ENCODE measurements at places on chromosomes 7 and 10.

DNA sequence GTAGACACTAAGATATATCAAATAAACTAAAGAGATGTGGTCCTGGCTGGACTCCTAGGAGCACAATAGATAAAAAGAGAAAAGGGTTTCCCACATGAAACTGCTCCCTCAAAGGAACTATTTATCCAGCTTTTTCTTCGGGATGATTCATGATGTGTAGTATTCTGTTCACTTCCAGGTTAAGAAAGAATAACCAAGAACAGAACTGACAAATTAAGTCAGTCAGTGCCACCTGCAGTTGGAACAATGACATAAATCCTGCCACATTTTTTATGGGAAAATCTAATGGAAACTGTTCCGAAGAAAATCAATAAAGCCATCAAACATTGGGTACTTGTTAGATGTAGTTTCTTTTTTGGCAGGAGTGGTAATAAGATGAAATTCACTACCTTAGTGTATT is 87.1 kb downstream of the POLR1F start:
- DNase-seq, result no peak

- peak; percentile 56 for DNase-seq
These were observed 56.7 kb downstream of the JCAD start for GRCh38 chr10:30002426-30003266.

DNA sequence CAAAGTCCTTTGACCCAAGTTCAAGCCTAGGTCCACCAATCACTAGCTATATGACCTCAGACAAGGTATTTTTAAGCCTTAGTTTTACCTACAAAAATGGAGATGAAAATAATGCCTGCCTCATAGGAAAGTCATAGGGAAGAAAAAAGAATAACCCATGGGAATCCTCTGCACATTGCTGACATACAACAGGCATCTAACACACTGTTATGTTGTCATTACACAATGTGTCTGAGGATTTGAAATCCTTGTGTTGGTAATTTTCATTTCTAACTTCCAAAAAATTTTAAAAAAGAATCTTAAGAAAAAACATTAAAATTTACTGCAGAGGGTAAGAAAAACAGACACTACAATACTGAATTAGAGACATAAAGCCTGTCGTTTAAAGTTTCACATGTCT is 5.7 kb downstream of the ANK3 start:
- no peak for DNase-seq

DNA sequence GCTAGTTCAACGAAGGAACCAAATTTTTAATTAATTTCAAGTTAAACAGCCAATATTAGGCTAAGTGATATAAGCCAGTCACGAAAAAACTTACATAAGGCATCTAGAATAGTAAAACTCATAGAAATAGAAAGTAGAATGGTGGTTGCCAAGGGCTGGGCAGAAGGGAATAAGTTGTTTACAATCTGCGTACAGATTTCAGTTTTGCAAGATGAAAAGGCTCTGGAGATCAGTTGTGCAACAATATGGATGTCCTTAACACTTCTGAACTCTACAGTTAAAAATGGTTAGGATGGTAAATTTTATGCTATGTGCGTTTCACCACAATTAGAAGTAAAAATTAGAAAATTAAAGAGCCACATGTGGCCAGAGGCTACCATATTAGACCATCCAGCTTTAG is 13.3 kb downstream of the SCRN1 start:
- DNase-seq, result no peak

DNA sequence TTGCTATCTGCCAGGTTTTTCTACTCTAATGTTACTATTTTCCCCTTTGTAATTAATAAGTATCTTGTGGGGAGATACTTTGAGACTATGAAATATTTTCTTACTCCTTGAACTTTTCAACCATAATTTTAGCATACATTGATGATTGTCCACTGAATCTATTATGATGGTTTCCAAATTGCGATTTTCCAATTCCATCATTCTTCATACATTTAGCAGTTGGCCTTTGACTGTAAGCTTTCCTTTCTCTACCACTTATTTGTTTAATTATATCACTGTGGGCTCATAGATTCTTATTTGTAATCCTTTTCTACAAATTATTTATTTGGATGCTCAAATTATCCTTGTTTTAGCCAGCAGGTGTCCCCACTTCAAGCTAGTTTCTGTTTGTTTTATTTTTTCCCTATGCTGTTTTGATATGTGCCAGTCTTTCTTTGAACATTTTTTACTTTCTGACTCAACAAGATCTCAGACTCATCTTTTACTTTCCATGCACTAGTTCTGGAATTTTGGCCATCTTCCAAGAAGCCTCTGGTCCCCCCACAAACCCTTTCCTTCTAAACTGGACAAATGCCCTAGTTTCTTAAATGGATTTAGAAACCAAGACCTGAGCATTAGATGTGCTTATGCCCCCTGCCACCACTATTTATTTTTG is 11.4 kb upstream of the MRPS16 start:
- DNase-seq, result no peak

GRCh38 chr10:111076191-111076681 is 593 bp upstream of the ADRA2A start:
- DNase-seq, result peak; percentile 52

- no peak for DNase-seq
These were observed 12.6 kb downstream of the TMEM176B start for GRCh38 chr7:150787321-150788281.

DNA sequence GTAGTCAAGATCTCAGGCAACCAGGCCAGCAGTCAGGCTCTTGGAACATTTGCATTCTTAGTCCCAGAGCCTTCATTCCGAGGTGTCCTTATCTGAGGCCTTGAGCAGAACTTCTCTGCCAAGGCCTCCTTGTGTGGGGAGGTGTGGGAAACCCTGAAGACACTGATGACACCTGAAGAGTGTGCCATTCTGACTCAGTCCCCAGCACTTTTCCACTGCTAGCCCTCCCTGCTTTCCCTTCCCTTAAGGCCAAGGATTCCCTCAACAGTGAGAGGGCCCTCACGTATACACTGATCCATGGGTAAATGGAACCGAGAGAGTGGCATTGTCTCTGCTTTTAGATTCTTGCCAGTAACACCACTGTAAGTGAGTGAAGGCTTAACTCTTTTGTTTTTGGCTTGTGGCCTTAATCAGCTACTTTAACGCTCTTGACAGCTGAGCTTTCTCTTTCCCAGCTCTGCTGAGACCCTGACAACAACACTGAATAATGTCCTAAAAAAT is 30.3 kb downstream of the TRDMT1 start:
- no peak for DNase-seq

DNA sequence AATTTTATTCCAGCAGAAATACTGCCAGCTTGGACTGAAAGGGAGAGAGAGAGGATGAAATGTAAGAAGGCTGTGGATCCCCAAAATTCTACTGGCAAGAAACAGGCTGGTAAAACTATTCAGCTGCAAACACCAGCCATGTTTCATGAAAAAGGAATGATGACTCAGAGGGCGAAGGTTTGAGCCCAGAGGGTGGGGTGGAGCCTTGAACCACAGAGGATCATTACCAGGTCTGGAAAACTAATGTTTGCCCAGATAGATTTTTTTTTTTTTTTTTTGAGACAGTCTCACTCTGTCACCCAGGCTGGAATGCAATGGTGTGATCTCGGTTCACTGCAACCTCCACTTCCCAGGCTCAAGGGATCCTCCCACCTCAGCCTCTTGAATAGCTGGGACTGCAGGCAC is 41.7 kb upstream of the NRF1 start:
- no peak for DNase-seq

DNA sequence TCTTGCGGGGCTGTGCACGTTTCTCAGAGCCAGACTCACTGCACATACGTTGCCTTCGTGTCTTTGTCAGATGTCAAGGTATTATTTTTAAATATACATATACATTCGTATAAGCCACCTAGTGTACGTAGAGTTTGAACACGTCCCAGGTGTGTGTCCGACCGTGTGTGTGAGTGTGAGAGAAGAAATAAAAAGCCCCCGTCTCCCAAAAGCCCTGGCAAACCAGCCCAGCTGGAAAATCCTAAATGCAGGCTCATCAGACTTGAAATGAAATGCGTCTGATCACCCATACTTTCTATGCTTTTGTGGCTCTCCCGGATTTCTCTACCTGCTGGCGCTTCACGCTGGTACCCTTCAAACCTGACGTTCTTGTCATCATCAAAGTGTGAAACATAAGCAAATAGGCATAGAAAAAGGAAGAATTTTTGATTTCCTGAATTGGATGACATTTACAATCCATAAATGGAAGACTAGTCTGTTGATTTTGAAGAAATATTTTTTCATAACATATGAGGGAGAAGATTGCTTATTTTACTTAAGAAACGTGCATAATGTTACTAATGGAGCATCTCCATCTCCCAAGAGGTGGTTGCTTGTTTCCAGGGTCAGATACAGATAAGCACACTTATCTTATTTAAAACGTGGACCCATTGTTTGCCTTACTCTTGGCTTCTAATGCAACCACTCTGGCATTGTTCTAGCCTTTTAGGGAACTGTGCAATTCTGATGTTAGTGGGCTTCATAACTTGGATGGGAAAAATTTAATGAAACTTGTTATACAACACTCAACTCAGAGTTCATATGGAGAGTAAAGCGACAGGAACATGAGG is 971 bp downstream of the PRKG1 start:
- no peak for DNase-seq

DNA sequence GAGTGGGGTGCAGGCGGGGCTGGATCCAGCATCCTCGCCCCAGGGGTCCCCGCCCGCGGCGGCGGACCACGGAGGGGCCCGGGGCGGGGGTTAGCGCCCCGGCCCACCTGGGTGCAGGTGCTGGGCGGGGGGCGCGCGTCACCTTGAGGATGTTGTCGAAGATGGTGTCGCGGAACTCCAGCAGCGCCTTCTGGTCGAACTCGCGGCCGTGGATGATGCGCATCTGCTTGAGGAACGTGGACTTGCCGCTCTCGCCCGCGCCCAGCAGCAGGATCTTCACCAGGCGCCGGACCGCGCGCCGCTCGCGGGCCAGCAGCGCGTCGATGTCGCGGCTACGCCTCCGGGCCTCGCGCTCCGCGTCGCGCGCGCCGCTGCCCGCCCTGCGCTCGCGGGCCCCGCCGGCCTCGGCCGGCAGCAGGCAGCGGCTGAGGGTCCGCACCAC is 376 bp downstream of the GNA12 start:
- peak; percentile 56 for DNase-seq

DNA sequence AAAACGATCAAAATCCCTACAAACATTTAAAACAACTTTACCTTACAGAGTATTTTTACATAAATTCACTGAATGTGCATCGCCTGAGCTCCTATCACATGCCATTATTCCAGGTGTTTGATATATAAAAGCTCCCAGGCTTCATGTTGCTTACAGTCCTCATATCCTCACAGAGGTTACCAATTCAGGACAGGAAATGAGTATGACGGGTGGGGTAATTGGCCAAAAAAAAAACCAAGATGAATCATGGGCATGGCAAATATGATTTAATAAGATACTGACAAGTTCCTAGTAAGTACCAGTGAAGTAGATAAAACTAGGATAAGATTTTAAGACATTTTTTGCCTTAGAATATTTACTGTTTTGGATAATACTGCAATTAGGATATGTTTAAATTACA is 135.8 kb downstream of the KMT2E start:
- DNase-seq, result no peak

DNA sequence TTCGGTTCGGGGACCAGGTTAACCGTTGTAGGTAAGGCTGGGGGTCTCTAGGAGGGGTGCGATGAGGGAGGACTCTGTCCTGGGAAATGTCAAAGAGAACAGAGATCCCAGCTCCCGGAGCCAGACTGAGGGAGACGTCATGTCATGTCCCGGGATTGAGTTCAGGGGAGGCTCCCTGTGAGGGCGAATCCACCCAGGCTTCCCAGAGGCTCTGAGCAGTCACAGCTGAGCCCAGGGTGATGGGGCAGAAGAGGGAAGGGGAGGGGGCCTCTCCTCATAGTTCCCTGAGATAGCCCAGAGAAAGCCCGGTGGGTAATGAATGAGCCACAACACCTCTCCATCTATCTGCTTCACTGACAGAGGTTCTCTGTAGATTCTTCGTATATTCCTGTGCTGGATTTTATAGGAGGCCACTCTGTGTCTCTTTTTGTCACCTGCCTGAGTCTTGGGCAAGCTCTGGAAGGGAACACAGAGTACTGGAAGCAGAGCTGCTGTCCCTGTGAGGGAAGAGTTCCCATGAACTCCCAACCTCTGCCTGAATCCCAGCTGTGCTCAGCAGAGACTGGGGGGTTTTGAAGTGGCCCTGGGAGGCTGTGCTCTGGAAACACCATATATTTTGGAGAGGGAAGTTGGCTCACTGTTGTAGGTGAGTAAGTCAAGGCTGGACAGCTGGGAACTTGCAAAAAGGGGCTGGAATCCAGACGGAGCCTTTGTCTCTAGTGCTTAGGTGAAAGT is 16.4 kb downstream of the PRSS2 start:
- no peak for DNase-seq

DNA sequence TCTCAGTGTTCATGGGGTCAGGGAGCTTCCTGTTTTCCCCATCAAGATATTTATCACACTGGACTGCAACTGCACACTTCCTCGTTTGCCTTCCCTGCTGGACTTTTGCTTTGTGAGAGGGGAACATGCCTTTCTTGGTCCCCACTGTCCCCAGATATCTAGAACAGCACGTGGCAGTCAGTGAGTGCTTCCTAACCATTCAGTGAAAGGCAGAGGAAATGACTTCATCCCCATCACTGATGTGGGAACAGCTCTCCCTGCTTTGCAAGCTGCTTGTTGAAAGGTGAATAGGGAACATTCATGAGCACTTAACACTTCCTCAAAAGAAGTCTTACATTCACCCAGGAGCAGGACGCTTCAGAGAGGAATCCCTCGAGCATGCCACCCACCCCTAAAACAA is 135.4 kb downstream of the MYOF start:
- no peak for DNase-seq

GRCh38 chr10:13665516-13666262 is 78.9 kb downstream of the PRPF18 start:
- no peak for DNase-seq

DNA sequence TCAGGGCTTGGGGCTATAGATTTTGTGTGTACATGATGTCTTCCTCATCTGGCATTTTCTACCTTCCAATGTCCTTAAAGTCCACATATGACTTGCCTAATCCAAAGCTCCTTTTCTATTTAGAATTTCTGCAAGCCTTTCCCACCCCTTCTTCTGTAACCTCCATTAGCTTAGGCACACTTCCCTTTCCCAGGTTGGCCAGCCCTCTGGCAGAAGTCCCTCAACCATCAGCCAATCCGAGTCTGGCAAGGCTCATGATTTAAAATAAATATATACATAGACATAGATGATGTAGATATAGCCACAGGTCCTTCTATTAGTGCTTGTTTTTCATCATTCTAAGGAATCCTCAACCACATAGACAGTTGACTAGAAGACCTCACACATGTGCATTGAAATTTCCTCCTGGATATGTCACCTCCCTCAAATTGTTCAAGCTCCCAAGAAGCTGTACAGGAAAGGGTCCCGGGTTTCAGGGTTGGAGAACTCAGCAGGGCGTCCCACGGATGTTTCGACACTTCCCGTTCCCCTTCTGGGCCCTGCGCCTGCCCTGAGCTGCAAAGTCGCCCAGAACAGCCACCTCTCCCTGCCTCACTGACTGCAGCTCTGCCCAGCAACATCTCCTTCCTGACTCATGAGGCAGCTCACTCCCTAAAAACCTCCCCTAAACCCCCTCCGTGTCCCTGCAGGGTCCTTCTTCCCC is 20.4 kb upstream of the PIK3AP1 start:
- no peak for DNase-seq

- no peak for DNase-seq
These were observed 80.6 kb downstream of the GLI3 start for GRCh38 chr7:42156291-42156865.

GRCh38 chr7:91517201-91517785 is 253.1 kb downstream of the FZD1 start:
- DNase-seq, result no peak

- DNase-seq, result no peak
These were observed 4.5 kb downstream of the FBXW4 start for GRCh38 chr10:101690461-101690860.
